Heart left ventricle (tissue), 16 donors: ENCODE measurements at places on chromosomes 13 and 19. TPM values are rescaled to one million over a fixed set of nuclear protein-coding genes. Genes with fewer than 3 reads are reported as not detected.

- no peaks in the 10 kb centered on the region for H3K27me3 ChIP-seq
- peaks cover 10% of the 10 kb centered on the region for H3K4me1 ChIP-seq
- DNase-seq, result peak; percentile 64
- no peak overlapping the region for H3K4me3 ChIP-seq
These were observed 29.8 kb downstream of the CERS1 start for GRCh38 chr19:18865973-18866799.

GRCh38 chr13:20274466-20274865 is 42.3 kb upstream of the GJB6 start:
- no peak for DNase-seq
- peaks cover 7% of the 10 kb centered on the region for H3K27me3 ChIP-seq
- H3K27ac ChIP-seq, result no peak overlapping the region
- H3K4me3 ChIP-seq, result no peak overlapping the region
- no peaks in the 10 kb centered on the region for H3K4me1 ChIP-seq

- no peak overlapping the region for H3K4me3 ChIP-seq
- H3K27ac ChIP-seq, result no peak overlapping the region
These were observed 300.5 kb downstream of the NALCN start for GRCh38 chr13:101115762-101116171.

DNA sequence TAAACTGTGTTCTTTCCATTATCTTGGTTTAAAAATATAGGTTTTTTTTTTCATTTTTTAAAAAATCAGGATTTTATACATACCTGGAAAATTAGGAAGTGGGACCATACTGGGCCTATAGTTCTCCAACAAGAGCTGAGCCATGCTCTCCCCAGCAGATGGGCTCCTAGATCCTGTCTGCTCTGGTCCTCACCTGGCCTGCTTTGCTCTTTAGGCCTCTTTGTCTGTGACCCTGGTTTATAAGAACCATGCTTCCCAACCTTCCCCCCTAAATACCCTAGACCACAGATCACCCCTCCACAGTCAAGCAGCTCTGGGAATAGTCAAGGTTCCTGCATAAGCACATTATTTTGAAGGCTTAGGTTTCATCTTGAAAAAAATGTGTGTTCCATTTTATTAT is 185.0 kb upstream of the TSHZ3 start:
- no peaks in the 10 kb centered on the region for H3K27me3 ChIP-seq
- no peak for DNase-seq
- H3K4me1 ChIP-seq, result no peaks in the 10 kb centered on the region
- no peak overlapping the region for H3K4me3 ChIP-seq
- no peaks in the 10 kb centered on the region for H3K36me3 ChIP-seq

DNA sequence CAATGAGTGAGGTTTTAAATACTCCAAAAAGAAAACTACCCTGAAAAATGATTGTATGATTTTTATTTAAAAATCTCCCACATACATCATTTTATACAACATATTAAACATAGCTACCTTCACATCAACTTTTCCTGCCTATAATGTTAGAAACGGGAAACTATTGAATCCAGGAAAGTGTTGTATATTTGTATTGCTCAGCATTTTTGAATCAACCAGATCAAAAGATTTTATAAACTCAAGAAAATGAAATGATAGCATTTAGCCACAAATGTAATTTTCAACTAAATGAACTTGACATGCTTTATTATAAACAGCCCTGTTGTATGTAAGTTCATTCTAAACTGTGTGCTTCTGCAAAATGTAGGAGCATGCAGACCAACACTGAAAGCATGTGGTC is 124.6 kb upstream of the SLC10A2 start:
- H3K27me3 ChIP-seq, result no peaks in the 10 kb centered on the region
- no peak for DNase-seq
- no peak overlapping the region for H3K27ac ChIP-seq
- H3K36me3 ChIP-seq, result no peaks in the 10 kb centered on the region
- H3K4me1 ChIP-seq, result no peaks in the 10 kb centered on the region

DNA sequence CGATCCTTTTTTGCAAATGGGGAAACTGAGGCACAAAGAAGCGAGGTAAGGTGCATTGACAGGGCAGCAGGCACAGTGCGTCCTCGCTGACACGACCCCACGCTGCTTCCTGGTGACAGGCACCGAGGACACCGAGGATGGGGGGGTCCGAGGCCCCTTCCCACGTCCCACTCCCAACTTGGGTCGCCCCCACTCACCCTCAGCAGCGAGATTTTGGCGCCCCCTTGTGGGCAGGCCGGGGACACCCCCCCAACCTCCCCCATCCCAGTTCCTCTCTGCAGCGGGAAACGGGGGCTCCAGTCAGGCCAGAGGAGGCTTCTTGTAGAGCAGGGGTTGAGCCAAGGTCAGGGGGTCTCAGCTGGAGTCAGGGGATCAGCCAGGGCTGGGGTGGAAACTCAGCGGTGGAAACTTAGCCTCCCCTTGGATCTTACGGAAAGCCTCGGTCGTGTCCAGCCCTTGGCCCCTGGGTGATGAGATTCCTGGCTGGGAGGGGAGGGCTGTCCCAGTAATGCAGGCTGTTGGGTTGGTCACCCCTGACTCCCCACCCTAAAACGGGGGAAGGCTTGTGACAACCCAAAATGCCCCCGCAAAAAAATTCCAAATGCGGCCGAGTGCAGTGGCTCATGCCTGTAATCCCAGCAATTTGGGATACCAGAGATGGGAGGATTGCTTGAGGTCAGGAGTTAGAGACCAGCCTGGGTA is 8.2 kb downstream of the SMIM24 start:
- no peaks in the 10 kb centered on the region for H3K36me3 ChIP-seq
- H3K4me1 ChIP-seq, result peaks cover 25% of the 10 kb centered on the region
- H3K4me3 ChIP-seq, result no peak overlapping the region
- no peak overlapping the region for H3K27ac ChIP-seq
- no peak for DNase-seq

Gene TMEM259
- 153 TPM for total RNA-seq

Gene FGF14
- total RNA-seq, result 1.3 TPM

Gene ABCA7
- total RNA-seq, result 6.8 TPM

Gene SLC7A9
- not detected for total RNA-seq
